ENCODE measurements at places on chromosomes 4 and X. TPM values are rescaled to one million over a fixed set of nuclear protein-coding genes. Genes with fewer than 3 reads are reported as not detected.

The RPGR gene
- total RNA-seq: 6.3 TPM

The REPS2 gene
- 0.02 TPM for total RNA-seq

The INTU gene
- 0.21 TPM for total RNA-seq

The NPY1R gene
- not detected for total RNA-seq

The CT83 gene
- not detected for total RNA-seq

The FRMD7 gene
- not detected for total RNA-seq

Measured in activated naive CD4-positive, alpha-beta T cell treated with anti-CD3 and anti-CD28 coated beads, Interleukin-2, amount 50 U/mL, for 72 hours (primary cell).